ENCODE measurements at places on chromosomes 3 and 15. TPM values are rescaled to one million over a fixed set of nuclear protein-coding genes. Genes with fewer than 3 reads are reported as not detected.

The TMEM207 gene
- not detected for polyA plus RNA-seq

The IL17RB gene
- 8.7 TPM for polyA plus RNA-seq

The GPX1 gene
- 188 TPM for polyA plus RNA-seq

The SLC28A2 gene
- polyA plus RNA-seq: not detected

The CRBN gene
- 13.6 TPM for polyA plus RNA-seq

The PFN2 gene
- 317 TPM for polyA plus RNA-seq

The SEMA7A gene
- 22.2 TPM for polyA plus RNA-seq

The BHLHE40 gene
- polyA plus RNA-seq: 26.5 TPM

The ANKRD63 gene
- not detected for polyA plus RNA-seq

The ADCY5 gene
- 14.5 TPM for polyA plus RNA-seq

The IGDCC3 gene
- 0.63 TPM for polyA plus RNA-seq

The HYAL1 gene
- 1.6 TPM for polyA plus RNA-seq
